ENCODE measurements at places on chromosomes 11 and 22. TPM values are rescaled to one million over a fixed set of nuclear protein-coding genes. Genes with fewer than 3 reads are reported as not detected.

P4HA3 gene
- 0.93 TPM for total RNA-seq

SLC17A6 gene
- not detected for total RNA-seq

OR6T1 gene
- total RNA-seq: not detected

PLA2G3 gene
- not detected for total RNA-seq

ZBTB16 gene
- total RNA-seq: 70.4 TPM

MUC6 gene
- total RNA-seq: not detected

TBX1 gene
- not detected for total RNA-seq

CELSR1 gene
- total RNA-seq: 69.2 TPM

PDGFD gene
- 0.61 TPM for total RNA-seq

DNA sequence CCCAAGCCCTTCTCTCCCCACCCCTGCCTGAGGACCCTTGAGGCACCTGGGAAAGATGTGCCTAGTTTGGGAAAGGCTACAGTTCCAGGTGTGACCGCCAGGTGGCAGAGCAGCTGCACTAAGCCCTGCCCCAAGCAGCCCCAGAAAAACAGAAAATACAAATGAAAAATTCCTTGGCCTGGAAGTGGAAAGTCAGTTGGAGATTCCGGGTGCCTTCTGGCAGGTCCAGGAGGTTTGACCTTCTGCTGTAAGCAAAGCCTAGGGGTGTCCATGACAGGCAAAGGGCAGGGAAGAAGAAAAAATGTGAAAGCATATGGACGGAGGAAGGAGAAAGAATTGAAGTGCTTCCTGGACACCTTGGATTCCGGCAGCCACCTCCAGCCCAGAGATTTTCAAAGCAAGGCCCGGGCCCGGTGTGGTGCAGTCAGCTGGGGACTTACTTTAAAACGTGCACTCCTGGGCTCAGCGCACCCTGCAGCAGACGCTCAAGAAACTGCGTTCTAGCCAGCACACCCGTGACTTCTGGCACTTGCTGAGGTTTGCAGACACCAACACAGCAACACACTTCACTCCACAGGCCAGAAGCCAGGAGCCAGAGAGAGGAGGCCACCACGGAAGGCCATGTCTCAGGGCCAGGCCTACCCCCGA is 37.3 kb upstream of the SLC22A12 start:
- DNase-seq: peak; percentile 47
- no peaks in the 10 kb centered on the region for H3K4me1 ChIP-seq
- H3K36me3 ChIP-seq: no peaks in the 10 kb centered on the region
- H3K27ac ChIP-seq: no peak overlapping the region
- H3K27me3 ChIP-seq: peaks cover 3% of the 10 kb centered on the region

DNA sequence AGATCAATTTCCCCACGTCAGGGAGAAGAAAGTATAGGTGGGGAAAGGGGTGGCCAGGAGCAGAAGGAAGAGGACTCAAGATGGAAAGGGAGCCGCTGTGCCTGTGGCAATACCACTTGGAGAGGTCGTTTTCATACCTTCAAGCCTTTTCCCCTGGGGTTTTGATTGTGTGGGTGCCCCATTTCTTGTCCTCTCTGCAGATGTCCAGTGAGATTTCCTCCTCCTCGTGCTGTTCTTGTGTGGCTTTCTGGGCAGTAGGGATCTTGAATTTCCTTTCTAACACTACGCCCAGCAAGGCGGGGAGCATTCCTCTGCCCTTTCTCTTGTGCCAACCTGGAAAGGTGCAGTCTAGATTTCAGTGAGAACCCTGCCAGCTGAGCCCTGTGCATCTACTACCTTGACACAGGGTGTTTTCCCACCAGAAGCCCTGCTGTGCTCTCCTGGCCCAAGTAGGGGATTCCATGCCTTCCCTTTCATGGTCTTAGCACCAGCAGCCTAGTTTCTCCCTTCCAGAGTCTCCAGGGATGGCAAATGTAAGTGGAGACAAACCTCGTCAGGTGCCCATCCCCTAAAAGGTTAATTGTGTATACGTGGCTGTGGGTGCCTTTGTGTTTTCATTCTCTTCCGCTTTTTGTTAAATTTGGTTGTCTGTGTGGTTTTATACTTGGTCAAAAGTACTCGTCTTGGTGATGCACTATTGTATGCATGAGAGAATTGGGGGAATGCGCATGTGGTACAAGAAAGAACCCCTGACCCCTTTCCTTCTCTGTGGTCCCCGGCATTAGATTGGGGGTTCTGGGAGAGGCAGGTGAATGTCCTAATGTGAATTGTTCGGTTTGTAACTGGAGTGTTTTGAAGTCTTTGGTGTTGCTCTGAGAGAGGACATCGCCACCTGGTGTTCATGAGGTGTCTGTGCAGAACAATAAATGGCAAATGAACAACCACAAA is 71.4 kb upstream of the MPEG1 start:
- H3K4me1 ChIP-seq: peaks cover 7% of the 10 kb centered on the region
- no peak overlapping the region for H3K4me3 ChIP-seq
- DNase-seq: peak; percentile 67
- no peaks in the 10 kb centered on the region for H3K36me3 ChIP-seq
- H3K27me3 ChIP-seq: peaks cover 44% of the 10 kb centered on the region
- H3K27ac ChIP-seq: no peak overlapping the region

DNA sequence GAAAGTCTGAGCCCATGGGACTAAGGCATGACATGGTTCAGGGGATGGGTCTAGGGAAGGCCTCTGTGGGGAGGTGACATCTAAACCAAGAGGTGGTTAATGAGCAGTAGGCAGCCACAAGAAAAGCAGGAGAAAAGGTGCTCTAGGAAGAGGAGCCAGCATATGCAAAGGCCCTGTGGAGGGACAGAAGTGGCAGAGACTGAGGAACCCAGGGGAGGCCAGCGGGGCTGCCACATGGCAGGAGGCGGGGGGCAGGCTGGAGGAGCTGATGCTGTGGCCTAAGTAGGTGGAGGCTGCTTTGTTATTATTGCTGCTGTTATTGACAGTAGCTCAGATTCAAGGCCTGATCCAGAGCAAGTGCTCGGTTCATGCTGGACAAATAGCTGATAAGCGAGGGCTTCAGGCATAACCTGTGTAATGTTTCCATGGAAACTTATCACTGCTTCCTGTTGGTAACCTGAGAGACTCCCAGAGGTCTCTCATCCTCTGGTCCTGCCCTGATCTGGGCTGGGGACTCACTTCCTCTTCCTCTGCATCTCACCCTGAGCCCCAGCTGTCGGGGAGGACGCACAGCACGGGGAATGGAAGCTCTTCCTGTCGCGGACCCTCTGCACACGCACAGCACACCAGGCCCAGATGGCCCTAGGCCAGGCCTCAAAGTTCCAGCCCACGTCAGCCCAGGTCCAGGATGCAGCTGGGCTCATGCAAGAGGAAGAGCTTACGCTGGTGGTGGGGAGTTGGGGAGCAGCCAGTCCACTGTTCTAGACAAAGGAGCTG is 75.2 kb upstream of the TP53I11 start:
- H3K27me3 ChIP-seq: no peaks in the 10 kb centered on the region
- H3K4me1 ChIP-seq: no peaks in the 10 kb centered on the region
- peaks cover 6% of the 10 kb centered on the region for H3K36me3 ChIP-seq
- no peak for DNase-seq
- H3K4me3 ChIP-seq: no peak overlapping the region

- H3K36me3 ChIP-seq: no peaks in the 10 kb centered on the region
- H3K27me3 ChIP-seq: no peaks in the 10 kb centered on the region
- no peak for DNase-seq
- H3K4me3 ChIP-seq: no peak overlapping the region
- H3K4me1 ChIP-seq: peaks cover 43% of the 10 kb centered on the region
Measured at GRCh38 chr22:19879992-19880785, 25.5 kb upstream of the GNB1L start.

DNA sequence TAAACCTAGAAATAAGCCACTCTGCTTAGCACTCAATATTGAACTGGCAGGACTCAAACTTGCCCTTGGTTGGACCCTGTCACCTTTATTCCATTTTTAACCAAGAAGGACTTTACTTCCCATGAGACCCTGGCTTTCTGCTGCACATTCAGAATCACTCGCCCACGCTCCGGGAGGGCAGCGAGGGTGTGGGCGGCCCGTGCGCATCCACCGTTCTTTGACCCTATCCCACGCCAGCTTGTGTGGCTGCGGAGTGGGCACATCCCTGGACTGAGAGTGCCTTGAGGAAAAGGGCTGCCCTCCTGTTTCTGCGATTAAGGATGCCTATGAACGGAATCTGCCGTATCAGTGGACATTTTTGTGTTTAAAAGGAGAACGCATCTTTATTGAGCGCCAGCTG is 39.6 kb downstream of the TRIM44 start:
- H3K4me3 ChIP-seq: no peak overlapping the region
- H3K27me3 ChIP-seq: no peaks in the 10 kb centered on the region
- H3K4me1 ChIP-seq: no peaks in the 10 kb centered on the region
- no peak for DNase-seq
- no peak overlapping the region for H3K27ac ChIP-seq

DNA sequence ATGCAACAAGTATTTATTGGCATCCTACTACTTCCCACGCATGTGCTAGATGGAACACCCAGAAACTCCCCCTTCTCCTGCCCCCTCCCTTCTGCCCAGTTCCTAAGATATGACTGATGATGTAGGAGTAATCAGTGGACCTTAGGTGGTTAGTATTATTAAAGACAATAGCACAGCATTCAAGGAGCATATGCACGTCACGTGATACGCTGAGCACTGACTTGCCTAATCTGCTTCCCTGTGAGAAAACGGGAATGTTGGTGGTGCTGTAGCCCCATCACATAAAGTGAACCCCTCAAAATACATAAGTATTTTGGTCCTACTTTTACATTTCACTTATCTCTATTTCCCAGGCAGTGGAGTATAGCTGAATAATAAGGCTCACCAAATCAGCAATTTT is 12.4 kb downstream of the DRD2 start:
- H3K27me3 ChIP-seq: no peaks in the 10 kb centered on the region
- H3K4me3 ChIP-seq: no peak overlapping the region
- no peaks in the 10 kb centered on the region for H3K36me3 ChIP-seq
- DNase-seq: no peak
- H3K4me1 ChIP-seq: peaks cover 5% of the 10 kb centered on the region

- H3K4me3 ChIP-seq: no peak overlapping the region
- no peak overlapping the region for H3K27ac ChIP-seq
- H3K4me1 ChIP-seq: no peaks in the 10 kb centered on the region
- H3K36me3 ChIP-seq: peaks cover 38% of the 10 kb centered on the region
Measured at GRCh38 chr11:78551066-78551465, 23.6 kb downstream of the NARS2 start.

GRCh38 chr22:33470456-33470855 is 412.3 kb upstream of the SYN3 start:
- DNase-seq: no peak
- no peaks in the 10 kb centered on the region for H3K27me3 ChIP-seq
- H3K4me1 ChIP-seq: no peaks in the 10 kb centered on the region
- no peaks in the 10 kb centered on the region for H3K36me3 ChIP-seq
- no peak overlapping the region for H3K4me3 ChIP-seq

DNA sequence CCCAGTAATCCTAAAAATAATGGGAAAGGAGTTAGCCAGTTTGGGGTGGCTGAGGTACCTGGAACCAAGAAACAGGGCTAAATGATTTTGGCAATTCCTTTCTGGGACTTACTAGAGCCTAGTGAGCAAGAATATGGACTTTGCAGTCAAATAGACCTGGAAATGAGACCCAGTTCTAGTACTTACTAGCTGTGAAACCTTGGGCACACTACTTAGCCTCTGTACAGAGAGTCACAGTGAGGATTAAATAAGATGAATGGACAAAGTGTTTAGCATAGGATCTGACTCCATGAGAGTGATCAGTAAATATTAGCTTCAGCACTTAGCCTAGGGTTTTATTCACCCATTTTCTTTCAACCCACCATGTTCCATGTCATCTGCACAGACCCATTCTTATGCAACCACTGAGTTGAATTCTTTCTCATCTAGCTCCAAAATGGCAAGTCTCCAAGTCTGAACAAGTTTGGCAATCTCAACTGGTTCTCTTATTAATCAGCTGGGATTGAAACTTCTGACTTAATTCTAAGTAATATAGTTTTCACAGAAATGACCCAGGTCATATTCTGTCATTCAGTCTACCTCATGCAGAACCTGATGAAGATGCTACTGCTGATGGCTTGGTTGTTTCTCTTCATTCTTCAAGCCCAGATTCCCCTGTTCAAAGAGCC is 15.0 kb upstream of the SORL1 start:
- H3K4me1 ChIP-seq: peaks cover 10% of the 10 kb centered on the region
- H3K27ac ChIP-seq: no peak overlapping the region
- no peak overlapping the region for H3K4me3 ChIP-seq
- peaks cover 7% of the 10 kb centered on the region for H3K36me3 ChIP-seq
- peak; percentile 83 for DNase-seq

- no peak for DNase-seq
- H3K4me1 ChIP-seq: peaks cover 12% of the 10 kb centered on the region
- no peaks in the 10 kb centered on the region for H3K27me3 ChIP-seq
Measured at GRCh38 chr11:133936136-133936535, 20.6 kb downstream of the IGSF9B start.

DNA sequence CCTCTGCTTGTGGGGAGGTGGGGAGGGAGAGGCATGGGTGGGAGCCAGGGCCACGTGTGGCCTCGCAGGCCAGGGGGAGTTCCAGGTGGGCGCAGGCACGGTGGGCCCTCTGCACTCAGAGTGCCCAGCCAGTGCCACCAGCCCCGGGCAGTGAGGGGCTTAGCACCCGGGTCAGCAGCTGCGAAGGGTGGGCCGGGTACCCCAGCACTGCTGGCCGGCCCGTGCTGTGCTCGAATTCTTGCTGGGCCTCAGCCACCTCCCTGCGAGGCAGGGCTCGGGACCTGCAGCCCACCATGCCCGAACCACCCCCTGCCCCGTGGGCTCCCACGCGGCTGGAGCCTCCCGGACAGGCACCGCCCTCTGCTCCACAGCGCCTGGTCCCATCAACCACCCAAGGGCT is 1277.2 kb downstream of the JRKL start:
- H3K36me3 ChIP-seq: no peaks in the 10 kb centered on the region
- H3K27ac ChIP-seq: no peak overlapping the region
- H3K4me3 ChIP-seq: no peak overlapping the region
- no peak for DNase-seq
- H3K27me3 ChIP-seq: peaks cover 33% of the 10 kb centered on the region
- H3K4me1 ChIP-seq: no peaks in the 10 kb centered on the region

- H3K27me3 ChIP-seq: no peaks in the 10 kb centered on the region
- DNase-seq: no peak
- no peaks in the 10 kb centered on the region for H3K36me3 ChIP-seq
Measured at GRCh38 chr22:27685515-27685914, 116.0 kb downstream of the MN1 start.

DNA sequence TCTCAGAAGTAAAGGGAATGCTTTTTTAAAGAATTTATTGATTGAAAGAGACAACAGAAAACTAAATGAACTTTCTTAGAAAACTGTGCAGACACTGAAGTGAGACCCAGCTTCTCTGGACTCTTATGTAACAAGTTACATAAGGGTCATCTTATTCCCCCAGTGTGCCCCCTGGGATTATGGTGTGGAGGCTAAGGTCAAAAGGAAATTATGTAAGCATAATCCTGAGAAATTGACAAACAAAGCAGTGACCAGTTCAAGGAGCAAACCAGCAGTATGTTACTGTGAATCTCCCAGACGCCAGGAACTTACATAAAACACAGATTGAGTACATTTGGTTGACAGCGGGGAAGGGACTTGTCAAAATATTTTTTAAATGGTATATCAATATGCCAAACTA is 78.6 kb downstream of the SLC1A2 start:
- DNase-seq: no peak
- peaks cover 14% of the 10 kb centered on the region for H3K4me1 ChIP-seq
- no peak overlapping the region for H3K27ac ChIP-seq
- H3K27me3 ChIP-seq: no peaks in the 10 kb centered on the region
- no peak overlapping the region for H3K4me3 ChIP-seq

GRCh38 chr22:48223488-48224190 is 1461.2 kb downstream of the TBC1D22A start:
- H3K27me3 ChIP-seq: no peaks in the 10 kb centered on the region
- no peak overlapping the region for H3K27ac ChIP-seq
- DNase-seq: no peak
- no peak overlapping the region for H3K4me3 ChIP-seq
- H3K4me1 ChIP-seq: no peaks in the 10 kb centered on the region

Data from MCF 10A (cell line).